ENCODE measurements at places on chromosomes 4 and X. TPM values are rescaled to one million over a fixed set of nuclear protein-coding genes. Genes with fewer than 3 reads are reported as not detected.

DNA sequence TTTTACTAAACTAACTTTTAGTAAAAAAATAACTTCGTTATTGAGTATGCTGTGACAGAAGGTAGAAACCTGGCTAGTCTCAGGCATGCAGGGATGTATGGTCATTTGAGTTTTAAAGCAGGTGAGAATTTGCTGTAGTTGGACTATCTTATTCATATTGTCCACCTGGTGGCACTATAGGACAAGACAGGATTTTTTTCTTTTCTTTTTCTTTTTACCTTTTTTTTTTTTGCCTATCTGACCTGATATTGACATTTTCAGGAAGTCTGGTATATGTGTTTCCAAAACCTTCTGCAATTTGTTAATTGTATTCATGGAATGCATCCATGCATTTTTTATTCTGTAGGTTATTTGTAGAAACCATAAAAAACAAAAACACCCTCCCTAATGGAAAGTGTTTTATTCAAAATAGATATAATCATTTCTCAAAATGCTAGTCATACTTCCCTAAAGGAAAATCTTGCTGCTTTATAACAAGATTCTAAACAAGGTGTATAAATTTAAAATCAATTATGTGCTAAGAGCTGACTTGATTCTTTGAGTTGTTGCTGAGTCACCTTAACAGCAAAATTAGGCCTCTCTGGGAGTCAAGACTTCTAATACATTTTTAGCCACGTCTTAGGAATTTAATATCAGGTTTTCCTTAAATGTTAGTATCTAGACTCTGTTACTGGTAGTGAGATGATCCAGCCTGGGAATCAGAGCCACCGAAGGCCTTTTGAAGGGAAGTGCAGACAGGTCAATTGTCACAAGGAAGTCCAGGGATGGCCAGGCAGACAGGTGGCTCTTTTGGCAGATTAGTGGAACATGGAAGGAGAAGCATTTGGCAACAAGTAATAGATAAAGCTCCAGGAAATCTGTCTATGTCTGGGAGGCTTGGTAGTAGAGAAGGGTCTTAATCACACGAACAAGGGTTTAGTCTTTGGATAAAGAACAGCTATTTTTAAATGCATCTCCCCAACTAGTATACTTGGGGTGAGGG is 201.3 kb upstream of the GNPDA2 start:
- no peak for DNase-seq

DNA sequence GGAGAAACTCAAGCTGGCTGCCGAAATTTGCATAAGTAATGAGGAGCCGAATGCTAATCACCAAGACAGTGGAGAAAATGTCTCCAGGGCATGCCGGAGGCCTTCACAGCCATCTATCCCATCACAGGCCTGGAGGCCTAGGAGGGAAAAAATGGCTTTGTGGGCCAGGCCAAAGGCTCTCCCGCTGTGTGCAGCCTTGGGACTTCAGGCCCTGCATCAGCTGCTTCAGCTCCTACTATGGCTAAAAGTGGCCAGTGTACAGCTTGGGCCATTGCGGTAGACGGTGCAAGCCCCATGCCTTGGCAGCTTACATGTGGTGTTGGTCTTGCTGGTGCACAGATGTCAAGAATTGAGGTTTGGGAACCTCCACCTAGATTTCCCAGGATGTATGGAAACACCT is 162.6 kb upstream of the FAM47A start:
- no peak for DNase-seq

GRCh38 chr4:15550491-15550890 is 80.8 kb downstream of the CC2D2A start:
- DNase-seq = no peak

- DNase-seq = no peak
Measured at GRCh38 chr4:57425610-57426009, 315.4 kb upstream of the IGFBP7 start.

DNA sequence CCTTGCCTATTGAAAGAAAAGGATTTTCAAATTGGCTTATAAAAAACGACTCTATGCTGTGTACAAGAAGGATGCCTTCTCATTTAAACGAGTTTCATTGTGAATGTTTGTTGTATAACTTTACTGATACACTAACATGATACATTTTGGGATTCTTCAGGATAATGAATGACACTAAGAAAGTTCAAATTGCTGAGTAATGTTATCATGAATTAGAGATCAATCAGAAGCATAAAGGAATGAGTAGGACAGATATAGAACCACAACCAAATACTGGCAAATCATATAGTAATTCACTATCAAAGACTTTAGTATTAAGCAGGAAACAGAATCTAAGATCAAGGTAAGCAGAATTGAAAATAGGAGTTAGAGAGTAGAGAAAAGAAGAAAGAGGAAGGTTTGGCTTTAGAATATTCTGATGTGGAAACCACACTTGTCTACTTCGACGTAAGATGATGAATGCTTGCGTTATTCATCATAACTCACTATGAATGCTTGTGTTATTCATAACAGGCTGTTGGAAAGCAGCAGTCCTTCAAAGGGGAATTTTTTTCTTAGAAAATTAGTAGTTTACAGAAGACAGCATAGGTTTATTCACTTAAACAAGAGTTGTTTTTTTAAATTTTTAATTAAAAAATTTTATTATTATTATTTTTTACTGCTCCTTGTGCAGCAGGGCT is 13.4 kb downstream of the CCDC158 start:
- no peak for DNase-seq

GRCh38 chr4:113952452-113953029 is 26.9 kb downstream of the ARSJ start:
- no peak for DNase-seq

DNA sequence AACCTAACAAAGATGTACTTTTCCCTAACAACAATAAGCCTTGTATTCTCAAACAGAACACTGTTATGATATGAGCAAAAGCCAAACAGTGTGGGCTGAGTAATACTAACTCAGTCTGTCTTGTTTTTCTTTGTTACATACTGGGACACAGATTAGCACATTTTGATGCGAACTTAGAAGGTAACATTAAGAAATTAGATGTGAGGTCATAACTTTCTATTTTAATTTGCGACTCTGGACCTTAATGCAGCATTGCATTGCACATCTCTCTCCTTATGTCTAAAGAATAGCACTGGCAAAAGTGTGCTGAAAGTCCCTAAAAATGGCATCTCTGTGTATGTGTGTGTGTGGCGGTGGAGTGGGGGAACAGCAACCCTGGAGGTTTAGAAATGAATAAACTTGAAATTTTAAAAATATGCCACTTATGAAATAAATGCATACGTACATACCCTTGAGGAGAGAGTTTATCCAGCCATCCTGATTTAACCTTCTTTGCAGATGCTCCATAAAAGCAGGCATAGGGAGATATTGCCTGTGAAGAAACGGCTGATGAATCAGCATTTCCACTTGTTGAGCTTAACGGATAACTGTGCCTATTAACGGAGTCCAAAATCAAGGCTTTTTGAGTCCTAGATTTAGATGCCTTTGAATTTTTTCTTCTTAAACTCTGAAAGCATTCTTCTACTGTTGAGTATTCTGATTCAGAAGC is 34.2 kb downstream of the ARAP2 start:
- DNase-seq = no peak

DNA sequence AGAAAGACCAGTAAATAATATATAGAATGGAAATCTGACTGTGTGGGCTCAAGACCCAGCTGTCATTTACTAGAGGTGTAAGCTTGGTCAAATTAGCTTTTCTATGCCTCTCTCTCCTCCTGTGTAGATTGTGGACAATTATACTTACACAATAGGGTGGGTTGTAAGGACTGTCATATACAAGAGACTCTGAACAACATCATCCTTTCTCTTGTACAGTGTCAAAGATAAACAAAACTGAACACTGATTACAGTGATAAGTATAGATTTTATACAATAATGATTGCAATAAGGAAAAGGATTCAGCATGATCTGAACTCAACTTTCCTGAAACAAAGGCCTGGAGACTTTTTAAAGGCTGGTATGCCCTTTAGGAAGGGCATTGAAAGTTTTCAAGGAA is 429.2 kb upstream of the HS3ST1 start:
- DNase-seq = no peak

MAGEB10 gene
- not detected for total RNA-seq

FGB gene
- total RNA-seq = not detected

RPA4 gene
- 0.24 TPM for total RNA-seq

XAGE2 gene
- not detected for total RNA-seq

STX18 gene
- 26.7 TPM for total RNA-seq

POF1B gene
- not detected for total RNA-seq

CDX4 gene
- not detected for total RNA-seq
